Thoracic aorta (tissue), 2 donors: ENCODE measurements at places on chromosomes 5 and 9.

DNA sequence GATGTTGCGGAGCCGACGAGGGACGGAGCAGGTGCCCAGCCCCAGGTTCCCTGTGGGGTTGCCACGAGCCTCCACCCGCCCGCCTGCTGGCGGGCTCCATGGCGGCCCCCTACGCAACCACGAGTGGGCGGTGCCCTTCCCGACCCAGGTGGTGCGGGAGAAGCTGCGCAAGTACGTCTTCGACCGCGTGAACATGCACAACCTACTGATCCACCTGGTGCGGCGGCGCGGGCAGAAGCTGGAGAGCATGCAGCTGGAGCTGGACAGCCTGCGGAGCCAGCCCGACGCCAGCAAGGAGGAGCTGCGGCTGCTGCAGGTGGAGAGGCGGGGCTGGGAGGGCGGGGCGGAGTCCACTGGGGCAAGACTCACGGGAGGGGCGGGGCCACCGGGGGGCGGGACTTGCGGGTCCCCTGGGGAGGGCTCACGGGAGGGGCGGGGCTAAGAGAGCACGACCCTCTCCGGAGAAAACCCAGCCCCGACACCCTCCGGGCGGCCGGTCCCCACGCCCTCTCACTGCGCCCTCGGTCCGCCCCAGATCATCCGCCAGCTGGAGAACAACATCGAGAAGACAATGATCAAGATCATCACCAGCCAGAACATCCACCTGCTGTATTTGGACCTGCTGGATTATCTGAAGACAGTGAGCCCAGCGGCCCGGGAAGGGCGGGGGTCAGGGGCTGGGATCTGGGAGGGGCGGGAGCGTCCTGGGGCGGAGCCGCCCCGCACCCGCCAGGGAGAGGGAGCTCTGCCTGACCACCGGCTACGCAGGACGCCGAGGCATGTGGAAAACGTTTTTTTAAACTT, 3.9 kb downstream of the CCDC183 start:
- DNase-seq, result no peak

DNA sequence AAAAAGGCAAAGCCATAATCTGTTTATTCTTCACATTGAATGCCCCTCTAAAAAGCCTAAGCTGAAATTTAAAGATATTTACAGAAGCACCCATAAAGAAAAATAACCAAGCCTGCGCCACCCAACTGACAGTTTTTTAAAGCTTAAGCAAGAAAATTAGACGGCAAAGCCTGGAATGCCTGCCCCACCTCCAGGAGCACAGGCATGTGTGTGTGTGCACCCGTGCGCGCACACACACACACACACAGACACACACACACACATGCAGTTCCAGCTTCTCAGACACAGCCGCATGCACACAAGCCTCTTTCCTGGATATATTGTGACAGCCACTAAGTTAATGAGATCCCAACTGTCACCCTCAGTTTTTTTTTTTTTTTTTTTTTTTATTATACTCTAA, 88.2 kb downstream of the FRMD3 start:
- DNase-seq, result no peak

DNA sequence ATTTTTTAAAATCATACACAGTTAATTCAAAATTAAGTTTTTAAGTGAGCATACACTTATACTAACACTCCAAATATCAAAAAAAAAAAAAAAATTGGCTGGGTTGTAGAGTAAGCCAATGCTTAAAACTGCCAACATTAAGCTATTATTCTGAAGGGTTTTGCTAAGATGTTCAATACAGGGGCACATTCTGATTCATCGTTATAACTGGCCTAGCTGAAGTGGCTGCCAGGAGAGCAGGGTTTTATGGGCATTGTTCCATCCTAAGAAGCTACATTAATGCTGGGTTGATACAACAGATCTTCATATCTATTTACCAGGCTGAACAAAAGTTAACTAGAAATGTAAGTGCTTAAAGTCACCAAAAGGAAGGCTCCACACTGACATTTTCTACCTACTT, 13.4 kb downstream of the ELAVL2 start:
- no peak for DNase-seq

- DNase-seq, result no peak
These were observed at the start of gene PCDHGC5 for GRCh38 chr5:141488591-141489561. Gene PCDHGC5, plus strand, starts transcription at chr5:141489081. Its CDS starts 160 bp downstream, at chr5:141489241.

DNA sequence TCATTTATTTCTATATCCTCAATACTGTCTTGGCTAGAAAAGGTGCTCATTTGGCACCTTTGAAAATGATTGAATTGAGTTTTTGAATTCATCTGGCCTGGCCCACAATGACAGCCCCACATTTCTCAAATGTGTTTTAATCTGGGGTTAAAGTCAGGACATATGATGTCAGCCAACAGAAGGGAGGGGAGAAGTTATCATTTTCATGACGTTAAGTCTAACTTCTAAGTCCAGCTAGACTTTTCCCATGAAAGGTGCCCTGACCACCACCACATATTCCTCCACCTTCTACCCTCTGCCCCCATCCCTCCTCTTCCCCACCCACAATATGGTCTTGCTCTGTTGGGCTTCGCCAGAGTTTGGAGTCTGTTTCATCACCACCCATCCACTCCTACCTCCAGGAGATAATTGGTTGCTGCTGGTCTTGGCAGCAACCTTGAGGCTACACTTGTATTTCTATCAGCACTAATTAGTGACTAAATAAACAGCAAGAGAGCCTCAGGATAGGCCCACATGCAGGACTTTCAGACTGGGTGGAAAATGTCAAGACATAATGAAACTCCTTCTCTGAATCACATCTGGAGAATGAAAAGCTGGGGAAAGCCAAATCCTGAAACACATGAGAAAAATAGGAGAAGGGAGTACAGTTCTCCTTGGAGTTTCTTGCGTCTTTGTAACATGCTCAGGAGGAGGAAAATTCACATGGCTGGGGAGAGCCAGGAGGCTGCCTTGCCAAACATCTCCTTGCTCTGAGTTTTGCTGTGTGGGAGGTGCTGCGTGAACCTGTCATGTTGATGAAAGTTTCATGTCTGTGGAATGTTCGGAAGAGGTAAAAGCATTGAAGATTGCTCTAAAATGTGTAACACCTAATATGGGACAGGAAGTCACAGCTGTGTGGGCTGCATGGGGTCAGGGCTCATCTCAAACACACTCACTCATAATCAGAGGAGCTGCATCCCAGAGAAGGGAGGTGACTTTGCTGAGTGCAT, 544.7 kb upstream of the KLF4 start:
- no peak for DNase-seq
